ENCODE measurements at places on chromosomes 7 and 10.

- no peak for DNase-seq
Observed at GRCh38 chr10:7170626-7171322, 240.1 kb downstream of the SFMBT2 start.

GRCh38 chr7:151810441-151811232 is 66.3 kb downstream of the PRKAG2 start:
- DNase-seq, result no peak

DNA sequence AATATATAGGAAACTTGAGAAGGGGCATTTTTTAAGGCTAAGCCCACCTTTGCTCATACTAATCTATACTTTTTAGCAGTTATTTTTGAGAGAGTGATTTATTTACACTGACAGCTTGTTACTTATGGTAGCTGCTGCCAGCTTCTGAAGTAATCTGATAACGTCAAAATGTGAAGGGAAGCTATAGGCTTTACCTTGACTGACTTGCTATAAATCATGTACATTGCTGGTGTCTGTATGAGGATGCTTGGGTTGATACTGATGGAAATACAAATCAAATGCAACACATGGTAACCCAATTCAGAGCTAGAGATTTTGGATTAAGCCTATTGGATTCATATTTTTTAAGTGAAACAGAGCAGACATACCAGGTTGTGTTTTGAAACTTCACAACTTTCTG is 299.4 kb downstream of the LRMDA start:
- DNase-seq, result no peak

- DNase-seq, result no peak
Observed at GRCh38 chr7:7178081-7178480, 4.3 kb upstream of the C1GALT1 start.

- DNase-seq, result no peak
Observed at GRCh38 chr10:88931548-88931947, 21.0 kb downstream of the ACTA2 start.

DNA sequence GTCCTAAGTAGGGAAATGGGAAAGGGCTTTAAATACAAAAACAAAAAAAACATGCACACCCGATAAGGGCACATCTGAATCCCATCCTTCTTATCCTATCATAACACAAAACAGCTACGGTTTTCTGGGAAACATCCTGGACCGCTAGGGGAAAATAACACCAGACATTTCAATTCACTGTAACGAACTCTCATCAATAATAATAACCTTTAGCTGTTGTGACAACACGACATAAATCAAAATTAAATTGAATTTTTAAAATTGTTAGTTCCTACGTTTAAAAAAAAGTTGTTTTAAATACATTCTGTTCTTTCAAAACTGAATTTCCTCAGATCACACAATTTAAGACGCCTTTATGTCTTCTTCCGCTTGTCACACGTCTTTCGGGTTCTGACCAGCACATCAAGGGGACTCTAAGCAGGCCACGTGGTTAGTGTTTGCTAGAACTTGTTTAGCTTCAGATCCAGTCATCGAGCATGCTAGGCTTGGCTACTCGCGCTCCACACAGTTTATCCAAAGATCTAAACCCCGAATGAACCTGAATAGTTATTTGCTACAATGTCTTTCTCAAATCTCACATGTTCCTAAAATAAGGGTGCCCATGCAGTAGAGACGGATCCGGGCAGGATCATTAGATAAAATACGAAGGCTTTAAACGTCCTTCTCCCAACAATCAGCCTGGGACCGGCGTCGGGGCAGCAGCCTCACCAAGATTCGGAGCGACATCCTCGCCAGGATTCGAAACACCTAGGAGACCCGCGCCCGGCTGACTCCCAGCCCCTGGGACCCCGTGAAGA is 839 bp downstream of the IKZF5 start:
- DNase-seq, result no peak

- no peak for DNase-seq
Observed at GRCh38 chr7:29864656-29865055, 58.3 kb downstream of the WIPF3 start.

- DNase-seq, result no peak
Observed at GRCh38 chr7:133570321-133570720, 317.4 kb downstream of the EXOC4 start.

GRCh38 chr7:57071-57470 is 135.3 kb upstream of the FAM20C start:
- no peak for DNase-seq

GRCh38 chr10:33657154-33657908 is 322.9 kb upstream of the NRP1 start:
- DNase-seq, result no peak

GRCh38 chr7:4043988-4044387 is 638.1 kb upstream of the FOXK1 start:
- DNase-seq, result no peak

DNA sequence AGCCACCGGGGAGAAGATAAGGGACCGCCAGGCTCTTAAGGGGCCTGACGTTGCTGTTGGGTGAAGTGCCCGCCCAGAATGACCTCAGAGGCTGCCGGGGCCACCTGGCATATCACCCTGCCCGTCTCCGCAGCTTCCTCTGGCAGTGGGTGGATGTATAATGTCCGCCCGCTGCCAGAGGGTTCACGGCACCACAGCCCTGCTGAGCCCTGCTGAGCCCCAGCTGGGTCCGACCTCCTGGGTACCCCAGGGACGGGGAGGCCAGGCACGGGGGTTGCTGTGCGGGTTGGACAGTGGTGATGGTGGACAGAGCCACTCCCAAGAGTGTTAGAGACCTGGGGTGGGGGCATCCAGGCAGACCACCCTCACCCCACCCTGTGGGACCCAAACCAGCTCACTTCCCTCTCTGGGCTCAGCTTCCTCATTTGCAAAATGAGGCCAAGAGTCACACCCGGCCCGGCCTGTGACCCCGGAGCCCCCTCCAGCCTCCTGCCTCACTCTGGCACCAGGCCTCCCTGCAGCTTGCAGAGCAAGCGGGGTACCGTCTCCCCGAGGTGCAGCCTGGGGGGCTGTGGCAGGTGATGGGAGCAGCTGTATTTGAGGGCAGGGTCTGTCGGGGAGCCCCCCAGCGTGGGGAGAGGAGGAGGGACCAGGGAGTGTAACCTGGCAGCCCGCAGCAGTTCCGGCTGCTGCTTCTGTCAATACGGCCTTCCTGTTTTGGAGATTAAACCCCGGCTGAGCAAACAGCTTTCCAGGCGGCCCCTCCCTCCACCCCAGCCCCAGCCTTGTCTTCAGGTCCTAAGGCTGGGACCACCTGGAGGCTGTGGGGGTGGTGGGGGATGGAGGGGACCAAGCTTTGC is 8.4 kb upstream of the LFNG start:
- DNase-seq, result no peak

DNA sequence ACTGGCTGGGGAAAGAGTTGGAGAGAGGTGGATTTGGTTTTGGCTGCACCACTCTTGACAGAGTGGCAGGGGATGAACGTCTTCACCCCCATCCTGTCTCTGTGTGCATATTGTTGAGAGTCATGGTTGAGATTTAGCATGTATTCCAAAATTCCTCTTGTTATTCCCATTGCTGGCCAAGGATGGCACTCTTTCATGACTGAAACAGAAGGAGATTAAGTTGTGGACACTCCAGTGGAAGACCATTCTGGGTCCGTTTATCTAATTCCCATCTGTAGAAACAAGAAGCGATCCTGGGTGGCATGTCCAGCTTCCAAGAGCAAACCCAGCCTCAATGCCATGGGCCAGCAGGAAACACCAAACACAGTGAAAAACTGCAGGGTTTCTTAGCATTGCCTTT is 469.0 kb upstream of the IGFBP3 start:
- DNase-seq, result no peak

GRCh38 chr10:52623761-52624160 is 148.8 kb downstream of the MBL2 start:
- no peak for DNase-seq

DNA sequence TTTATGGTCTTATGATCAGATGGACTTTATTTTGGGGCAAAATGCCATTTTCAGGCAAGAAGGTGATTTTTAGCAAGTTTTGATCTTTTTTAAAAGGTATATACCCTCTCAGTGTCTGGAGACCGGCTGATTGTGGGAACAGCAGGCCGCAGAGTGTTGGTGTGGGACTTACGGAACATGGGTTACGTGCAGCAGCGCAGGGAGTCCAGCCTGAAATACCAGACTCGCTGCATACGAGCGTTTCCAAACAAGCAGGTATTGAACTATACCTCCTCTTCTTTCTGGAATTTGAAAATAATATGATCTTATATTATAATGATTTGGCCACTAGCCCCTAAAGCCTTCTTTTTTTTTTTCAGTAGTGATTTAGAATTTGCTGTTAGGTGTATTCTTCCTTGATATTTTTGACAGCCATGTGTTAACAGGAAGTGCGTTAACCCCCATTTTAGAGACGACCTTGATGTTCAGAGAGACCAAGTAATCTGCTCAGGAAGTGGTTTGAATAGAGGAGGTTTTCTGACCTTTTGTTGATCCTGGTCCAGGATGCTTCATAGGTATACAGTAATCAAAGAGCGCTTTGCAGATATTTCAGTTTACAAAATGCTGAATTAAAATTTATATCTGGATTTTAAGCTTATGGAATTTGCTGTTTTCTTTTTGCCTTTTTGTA is 6.2 kb downstream of the BUB3 start:
- no peak for DNase-seq

- DNase-seq, result no peak
Observed at GRCh38 chr7:42253316-42253715, 16.3 kb upstream of the GLI3 start.

- peak; percentile 5 for DNase-seq
Observed at GRCh38 chr10:66926841-66927240, 1.0 kb downstream of the LRRTM3 start.

DNA sequence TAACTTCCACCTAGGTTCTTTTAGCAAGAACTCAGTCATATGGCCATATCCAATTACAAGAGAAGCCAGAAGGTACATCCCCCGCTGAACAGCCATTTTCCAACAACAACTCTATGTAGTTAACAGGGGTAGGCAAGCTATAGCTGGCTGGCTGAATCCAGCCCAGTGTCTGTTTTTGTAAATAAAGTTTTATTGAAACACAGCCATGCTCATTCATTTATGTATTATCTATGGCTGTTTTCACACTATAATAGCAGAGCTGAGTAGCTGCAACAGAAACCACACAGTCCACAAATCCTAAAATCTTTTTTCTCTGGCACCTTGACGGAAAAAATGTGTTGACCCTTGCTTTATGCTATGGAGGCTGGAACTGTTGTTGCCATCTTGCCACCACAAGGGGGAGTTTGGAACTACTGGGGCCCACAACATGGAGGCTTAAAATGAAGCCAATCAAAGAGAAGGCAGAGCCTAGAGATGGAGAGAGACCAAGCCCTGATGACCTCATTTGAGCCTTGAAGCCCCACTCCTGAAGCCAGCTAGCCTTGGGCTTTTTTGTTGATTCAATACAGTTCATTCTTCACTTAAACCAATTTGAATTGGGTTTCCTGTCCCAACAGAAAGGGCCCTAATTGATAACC is 33.3 kb upstream of the XPNPEP1 start:
- no peak for DNase-seq

GRCh38 chr7:149624006-149624405 is 126.4 kb upstream of the ZNF746 start:
- DNase-seq, result no peak

DNA sequence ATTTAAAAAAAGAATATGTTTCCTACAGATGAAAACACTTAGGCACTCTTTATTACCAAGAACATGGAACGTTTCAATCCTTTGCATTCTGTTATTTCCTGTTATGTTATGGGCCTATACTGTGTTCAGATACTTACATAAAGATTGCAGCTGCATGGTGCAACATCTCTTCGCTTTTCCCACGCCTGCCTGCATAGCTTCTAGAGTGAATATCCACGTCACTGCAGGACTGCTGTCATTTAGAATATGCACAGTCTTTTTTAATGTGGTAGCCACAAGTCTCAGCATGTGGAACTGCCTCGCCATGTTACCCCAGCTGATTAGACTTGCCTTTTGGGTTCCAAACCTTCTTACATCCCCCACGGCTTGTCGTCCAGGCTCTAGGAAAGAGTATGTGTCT is 69.6 kb upstream of the GATA3 start:
- DNase-seq, result no peak

DNA sequence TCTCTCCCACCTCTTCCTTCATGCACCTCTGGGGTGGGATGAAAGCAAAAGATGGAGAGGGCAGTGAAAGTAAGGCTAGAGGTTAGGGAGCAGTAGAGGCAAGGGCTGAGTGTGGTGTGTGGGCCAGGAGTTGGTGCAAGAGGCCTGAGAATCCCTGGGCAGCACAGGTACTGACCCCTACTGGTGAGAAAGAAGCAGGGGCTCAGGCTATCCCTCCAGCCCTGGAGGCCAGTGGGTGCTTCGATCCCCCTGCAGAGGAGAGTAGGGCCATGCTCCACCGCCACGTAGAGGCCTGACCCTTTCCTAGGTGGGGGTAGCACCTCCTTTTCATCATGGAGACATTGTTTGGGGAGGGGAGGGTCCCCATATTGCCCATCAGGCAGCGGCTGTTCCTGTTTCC is 9.8 kb downstream of the CDHR1 start:
- no peak for DNase-seq

DNA sequence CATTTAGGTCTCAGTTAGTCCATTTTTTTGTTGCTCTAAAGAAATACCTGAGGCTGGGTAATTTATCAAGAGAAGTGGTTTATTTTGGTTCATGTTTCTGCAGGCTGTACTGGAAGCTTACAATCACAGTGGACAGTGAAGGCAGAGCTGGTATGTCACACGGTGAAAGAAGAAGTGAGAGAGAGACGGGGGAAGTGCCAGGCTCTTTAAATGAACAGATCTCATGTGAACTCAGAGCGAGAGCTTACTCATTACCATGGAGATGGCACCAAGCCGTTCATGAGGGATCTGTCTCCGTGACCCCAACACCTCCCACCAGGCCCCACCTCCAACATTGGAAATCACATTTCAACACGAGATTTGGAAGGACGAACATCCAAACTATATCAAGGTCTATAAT is 18.9 kb upstream of the PNLIPRP3 start:
- DNase-seq, result no peak

- no peak for DNase-seq
Observed at GRCh38 chr7:14630048-14630447, 272.5 kb downstream of the DGKB start.

Data from caudate nucleus (tissue), 63 donors.